ENCODE measurements at places on chromosomes 7 and 10.

DNA sequence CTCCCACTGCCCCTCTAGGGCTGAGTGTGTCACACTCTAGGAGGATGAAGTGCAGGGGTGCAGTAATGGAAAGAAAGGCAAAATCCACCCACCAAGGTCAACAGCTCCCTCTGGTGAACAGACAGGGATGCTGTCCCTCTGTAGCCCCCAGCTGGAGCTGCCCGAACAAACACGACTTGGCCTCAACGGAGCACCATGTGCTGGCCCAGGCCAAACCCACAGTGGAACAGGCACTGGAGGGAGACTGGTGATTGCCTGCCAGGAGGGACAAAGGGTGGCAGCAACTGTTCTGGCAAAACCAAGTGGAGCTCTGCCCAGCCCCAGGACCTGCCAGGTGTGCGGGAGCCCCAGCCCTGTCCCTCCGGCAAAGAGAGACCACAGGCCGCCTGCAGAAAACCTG lies 20.7 kb downstream of the PDIA4 start:
- DNase-seq = no peak

GRCh38 chr10:82438277-82438676 lies 563.3 kb downstream of the NRG3 start:
- no peak for DNase-seq

DNA sequence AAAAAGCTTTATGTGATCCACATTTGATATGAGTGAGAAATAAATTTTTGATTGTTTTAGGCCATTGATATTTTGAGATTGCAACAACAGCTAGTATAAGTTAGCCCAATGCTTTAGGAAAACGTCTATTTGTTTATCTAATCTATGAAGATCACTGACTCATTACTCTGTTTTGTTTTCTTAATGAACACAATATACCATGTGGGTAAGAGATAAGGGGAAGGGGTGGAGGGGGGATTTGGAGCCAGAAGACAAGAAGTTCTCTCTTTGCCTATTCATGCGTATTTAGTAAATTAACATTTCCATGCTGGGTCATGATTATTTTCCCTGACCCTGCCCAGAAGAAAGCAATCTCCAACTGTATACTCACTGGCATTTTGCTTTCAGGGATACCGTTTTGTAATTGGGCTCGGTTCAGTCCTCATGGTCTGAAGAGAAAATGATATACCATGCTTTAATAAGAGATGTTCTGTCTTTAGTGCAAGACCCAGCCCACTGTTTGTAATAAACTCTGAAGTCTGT lies 359.5 kb upstream of the NPSR1 start:
- no peak for DNase-seq

- DNase-seq = peak; percentile 75
Observed at GRCh38 chr7:47600199-47601118, 18.5 kb upstream of the TNS3 start.

DNA sequence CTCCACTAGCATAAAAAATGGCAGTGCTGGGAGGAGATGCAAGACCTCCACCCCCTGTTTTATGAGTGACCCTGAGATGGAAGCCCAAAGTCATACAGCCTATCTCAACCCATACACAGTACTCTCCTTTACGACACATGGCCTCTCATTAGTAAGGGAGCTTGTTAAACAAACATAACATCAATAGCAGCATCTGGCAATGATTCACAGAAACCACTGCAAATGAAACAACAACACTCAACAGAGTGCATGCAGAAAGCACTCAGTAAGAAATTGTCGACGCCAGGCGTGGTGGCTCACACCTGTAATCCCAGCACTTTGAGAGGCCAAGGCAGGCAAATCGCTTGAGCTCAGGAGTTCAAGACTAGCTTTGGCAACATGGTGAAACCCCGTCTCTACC lies 27.5 kb upstream of the FIGNL1 start:
- no peak for DNase-seq

- DNase-seq = peak; percentile 47
Observed at GRCh38 chr7:78329001-78329655, 530.6 kb downstream of the PHTF2 start.

- no peak for DNase-seq
Observed at GRCh38 chr7:98278936-98279335, 2.5 kb upstream of the BRI3 start.

DNA sequence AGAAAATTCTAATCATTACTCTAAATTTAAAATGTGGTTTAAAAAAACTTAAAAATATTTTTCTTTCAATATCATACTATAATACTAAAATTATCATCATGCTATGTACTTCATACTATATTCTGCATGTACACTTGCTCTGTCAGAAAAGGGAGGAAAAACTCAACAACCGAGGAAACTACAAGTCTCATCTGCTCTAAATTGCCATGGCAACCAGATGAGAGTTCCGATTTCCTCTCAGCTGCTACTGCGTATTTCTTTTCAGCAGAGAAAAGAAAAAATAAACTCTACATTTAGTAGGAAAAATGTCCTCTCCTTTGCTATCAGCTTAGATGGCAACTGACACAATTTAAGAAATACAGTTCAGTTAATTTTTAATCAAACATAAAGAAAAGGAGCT lies 178.9 kb downstream of the SRPK2 start:
- DNase-seq = no peak

DNA sequence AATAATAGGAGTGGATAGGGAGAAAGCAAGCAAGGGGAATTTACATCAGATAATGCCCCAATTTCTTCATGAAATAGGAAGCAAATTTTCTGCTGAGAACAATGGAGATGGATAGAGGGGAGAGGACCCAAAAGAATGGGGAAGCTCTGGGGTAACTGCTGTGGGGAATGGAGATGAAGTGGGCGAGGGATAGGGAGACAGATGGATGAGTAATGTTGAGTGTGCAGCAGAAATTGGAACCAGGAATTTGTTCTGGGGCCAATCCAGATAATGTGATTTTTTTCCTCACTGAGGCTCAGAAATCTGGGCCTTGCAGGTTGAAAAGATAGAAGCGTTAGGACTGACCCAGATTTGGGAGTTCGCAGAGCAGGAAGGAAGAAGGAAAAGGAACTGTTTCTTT lies 24.5 kb upstream of the MRC1 start:
- DNase-seq = peak; percentile 70

GRCh38 chr10:99172128-99172738 lies 63.4 kb downstream of the HPSE2 start:
- DNase-seq = peak; percentile 38

DNA sequence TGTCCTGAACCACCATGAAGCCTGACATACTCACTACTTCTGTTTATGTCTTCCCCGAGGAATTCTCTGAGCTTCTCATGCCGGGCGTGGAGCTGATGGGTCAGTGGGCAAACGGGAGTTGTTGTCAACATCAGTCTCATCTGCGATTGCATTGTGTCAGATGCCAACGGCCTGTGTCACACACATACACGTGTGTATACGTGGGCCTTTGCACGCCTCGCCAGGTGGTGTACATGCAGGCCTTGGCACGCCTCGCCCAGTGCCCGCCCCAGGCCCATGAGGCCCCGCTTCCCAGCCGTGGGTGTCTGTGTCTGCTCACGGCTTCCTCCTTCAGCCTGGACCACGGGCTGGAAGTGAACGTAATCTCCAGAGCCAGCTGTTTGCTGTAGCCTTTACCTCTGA lies 7.5 kb upstream of the CSGALNACT2 start:
- DNase-seq = no peak

- peak; percentile 79 for DNase-seq
Observed at GRCh38 chr10:61463035-61463909, 10.1 kb upstream of the TMEM26 start.

GRCh38 chr10:34809796-34810195 lies 5.3 kb downstream of the PARD3 start:
- peak; percentile 26 for DNase-seq

DNA sequence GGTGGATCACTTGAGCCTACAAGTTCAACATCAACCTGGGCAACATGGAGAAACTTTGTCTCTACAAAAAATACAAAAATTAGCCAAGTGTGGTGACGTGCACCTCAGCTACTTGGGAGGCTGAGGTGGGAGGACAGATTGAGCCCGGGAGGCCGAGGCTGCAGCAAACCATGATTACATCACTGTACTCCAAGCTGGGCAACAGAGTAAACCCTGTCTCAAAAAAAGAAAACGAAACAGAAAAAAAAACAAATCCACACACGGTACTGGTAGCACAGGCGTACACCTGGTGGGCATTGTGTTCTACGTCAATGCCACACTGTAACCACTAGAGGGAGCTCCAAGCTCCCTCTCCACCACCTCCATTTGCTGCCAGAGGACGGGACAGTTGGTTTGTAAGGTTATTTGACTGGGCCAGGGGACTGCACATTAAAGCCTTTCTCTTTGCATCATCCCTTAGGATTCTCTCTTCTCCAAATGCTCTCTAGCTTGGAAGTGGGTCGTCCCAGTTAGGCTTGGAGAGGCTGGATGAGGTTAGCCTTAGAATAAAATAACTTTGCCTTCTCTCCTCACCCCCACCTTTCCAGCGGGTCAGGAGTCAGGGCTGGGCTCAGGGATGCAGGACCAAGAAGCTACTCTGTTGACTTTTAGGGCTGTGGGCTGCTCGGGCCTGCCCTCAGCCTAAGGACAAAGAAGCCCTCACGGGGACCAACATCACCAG lies 130.8 kb downstream of the SORBS1 start:
- DNase-seq = peak; percentile 61

DNA sequence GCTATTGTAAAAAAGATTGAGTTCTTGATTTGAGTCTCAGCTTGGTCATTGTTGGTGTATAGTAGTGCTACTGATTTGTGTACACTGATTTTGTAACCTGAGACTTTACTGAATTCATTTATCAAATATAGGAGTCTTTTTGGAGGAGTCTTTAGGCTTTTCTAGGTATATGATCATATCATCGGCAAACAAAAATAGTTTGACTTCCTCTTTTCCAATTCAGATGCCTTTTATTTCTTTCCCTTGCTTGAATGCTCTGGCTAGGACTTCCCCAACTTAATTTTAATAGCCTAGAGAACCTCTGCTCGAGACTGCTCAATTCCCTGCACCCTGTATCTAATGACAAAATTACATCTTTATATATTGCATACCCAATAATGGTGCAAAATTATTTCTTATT lies 154.4 kb downstream of the CCDC7 start:
- DNase-seq = no peak

DNA sequence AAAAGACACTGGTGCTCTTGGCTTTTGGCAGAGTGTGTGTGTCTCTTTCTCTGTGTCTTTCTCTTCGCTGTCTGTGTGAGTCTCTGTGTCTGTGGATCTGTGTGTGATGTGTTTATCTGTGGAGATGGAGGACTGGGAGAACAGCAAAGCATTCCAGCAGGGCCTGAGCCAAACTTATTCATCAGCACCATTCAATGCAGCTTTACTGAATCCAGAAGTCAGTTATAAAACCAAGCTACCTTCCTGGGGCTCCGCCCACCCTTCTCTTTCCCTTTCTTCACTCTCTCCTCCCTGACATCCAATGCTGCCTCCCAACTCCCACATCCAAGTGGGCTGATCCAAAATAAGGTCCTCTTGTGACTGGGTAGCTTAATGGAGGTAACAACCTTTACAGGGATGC lies 3.9 kb downstream of the SGMS1 start:
- DNase-seq = no peak

- no peak for DNase-seq
Observed at GRCh38 chr10:93865794-93866425, 27.9 kb upstream of the SLC35G1 start.

DNA sequence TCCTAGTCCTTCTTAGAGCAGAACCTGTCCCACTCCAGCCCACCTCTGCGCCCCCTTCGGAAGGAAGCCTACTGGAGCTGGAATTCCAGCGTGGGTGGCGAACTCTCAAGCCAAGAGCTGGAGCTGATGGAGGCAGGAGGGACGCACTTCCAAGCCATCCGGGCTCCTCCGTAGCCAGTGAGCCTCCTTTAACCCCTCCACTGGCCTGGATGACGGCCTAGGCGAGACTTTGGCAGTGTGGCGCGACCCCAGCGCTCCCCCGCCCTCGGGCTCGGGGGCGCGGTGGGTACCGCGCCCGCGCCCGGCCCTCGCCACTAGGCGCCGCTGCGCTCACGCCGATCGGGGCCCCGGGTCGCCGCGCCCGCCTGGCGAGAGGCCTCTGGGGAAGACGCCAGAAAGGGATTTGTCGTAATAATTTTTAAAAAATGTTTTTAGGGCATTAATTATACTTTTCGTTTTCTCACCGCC lies 5.1 kb upstream of the EMX2 start:
- no peak for DNase-seq

All from fibroblast of upper back skin (primary cell).